Stimulated activated CD4-positive, alpha-beta T cell treated with anti-CD3 and anti-CD28 coated beads, Interleukin-1b, Interleukin-23, amount 100 ng/mL, for 1 hour (primary cell): ENCODE measurements at places on chromosomes 12 and 14.

DNA sequence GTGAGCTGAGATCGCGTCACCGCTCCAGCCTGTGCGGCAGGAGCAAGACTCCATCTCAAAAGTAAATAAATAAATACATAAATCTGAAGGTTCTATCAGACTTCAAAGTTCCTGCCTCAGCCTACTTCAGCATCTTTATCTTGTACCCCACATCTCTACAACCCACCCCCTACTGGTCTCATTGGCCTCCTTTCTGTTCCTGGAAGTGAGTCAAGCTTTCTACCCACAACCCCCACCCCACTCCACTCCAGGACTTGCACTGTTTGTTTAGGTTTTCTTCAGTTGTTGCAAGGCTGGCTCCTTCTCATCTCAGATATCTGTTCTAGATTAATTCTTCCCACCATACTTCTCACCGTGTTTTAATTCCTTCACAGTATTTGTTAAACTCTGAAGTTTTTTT, 714 bp upstream of the PSMC6 start:
- DNase-seq = no peak

DNA sequence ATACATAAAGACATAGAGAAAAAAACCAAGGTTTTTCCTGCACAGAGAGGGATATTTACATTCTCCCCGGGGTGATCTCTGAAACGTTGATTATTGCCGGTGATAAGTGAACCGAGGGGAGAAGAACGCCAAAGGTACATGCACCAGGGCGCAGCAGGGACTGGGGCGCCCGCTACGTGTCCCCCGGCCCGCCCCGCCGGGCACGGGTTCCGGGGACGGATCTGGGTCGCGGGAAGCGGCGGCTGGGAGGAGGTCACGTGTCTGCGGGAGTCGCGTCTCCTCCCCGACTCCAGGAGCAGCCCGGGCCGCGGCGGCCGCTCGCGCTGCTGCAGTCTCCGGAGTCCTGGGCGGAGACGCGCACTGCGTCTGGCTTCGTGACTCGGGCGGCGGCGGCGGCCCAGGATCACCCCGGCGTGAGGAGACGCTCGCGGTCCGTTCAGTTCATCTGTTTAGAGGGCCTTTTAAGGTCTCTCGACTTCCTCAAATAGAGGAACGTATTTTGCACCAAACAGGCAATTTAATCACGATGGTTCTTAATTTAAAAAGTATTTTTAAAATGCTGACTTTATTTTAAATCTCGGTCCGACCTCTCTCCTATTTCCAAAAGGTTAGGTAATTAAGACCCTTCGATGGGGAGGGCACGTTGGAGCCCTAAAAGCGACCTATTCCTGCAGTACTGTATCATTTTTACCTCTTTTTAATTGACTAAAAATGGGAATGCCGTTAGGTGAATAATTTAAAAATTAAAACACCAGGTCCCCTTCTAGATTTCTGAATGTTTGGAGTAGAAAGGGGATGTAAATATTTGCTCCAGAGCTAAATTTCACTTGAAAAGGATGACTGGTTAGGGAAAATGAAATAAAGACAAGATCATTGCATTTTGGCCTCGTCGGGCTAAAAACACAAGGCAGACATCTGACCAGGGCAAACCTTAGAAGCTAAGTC, 1.8 kb upstream of the BHLHE41 start:
- DNase-seq = no peak

DNA sequence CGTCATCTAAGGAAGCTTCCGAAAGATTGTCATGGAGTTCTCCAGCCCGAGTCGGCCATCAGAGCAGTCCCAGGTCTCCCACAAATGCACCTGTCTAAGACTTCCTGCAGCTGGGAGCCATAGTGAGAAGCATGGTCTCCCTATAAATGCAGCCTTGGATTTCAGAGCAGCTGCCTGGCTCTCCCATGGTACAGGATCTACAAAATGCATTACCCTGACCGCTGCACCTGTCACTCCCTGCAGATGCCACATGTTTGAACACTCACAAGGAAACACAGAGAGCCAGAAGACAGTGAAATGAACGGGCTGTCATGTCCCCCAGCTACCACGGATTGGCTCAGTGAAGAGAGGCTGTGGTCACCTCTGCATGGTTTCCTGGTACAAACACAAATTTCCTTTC, 702.7 kb downstream of the MED13L start:
- DNase-seq = no peak

DNA sequence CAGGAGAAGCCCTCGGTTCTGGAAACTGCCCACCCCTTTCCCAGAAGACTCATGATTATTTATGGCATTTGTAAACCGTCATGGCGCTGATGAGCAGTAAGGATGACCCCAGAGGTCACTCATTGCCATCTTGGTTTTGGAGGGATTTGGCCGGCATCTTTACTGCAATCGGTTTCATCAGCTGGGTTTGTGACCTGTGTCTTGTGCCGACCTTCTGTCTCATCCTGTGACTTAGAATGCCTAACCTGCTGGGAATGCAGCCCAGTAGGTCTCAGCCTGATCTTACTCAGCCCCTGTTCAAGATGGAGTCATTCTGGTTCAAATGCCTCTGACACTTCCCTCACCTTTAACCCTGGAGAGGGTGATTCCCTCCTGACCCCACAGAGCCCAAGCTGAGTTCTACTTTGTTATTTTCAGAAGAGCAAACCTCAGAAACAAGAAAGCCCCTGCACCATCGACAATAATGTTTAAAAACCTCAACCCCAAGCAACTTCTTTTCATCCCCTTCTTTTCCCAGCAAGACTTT, 105.5 kb upstream of the SFSWAP start:
- no peak for DNase-seq

GRCh38 chr12:64088431-64089349, 133.4 kb downstream of the KICS2 start:
- DNase-seq = no peak

- DNase-seq = no peak
Measured at GRCh38 chr12:127675936-127676335, 591.0 kb upstream of the TMEM132C start.

GRCh38 chr14:60184146-60184904, 19.1 kb upstream of the DHRS7 start:
- DNase-seq = no peak

DNA sequence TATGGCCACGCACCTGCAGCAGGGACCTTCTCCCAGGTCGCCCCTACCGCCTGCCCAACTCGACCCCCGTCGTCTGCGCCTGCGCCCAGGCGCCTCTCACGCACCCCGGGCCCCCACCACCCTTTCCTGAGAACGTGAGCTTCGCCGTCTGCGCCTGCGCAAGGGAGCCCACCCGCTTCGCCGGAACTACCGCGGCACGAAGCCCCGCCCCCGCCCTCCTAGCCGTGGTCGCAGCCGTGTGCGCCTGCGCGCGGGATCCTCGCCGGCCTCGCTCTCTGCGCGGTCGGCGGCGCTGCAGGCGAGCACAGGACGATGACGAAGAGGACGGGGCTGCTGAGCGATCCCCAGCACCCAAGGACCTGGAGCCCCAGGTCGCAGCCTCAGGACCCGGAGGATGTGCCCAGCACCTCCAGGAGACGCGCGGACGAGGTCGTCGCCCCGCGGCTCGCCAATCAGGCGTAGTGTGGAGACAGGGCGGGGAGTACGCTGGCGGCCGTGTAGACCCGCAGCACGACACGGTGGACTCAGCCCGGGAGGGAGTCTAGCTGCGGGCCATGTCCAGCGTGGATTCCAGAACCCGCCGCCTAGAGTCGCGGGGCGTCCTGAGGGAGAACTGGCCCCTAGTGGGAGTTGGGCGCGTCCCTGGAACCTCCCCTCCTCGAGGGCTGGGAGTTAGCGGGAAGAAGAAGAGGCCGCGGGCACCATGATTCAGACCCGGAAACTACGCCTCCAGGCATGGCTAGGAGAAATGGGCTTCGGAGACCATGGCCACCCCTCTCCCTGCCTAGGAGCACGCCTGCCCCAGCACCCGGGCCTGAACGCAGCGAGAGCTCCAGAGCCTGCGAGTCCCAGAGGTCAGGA, 1120.8 kb upstream of the TMEM132C start:
- peak; percentile 39 for DNase-seq

- no peak for DNase-seq
Measured at GRCh38 chr12:122333142-122334087, 67.1 kb upstream of the VPS33A start.

DNA sequence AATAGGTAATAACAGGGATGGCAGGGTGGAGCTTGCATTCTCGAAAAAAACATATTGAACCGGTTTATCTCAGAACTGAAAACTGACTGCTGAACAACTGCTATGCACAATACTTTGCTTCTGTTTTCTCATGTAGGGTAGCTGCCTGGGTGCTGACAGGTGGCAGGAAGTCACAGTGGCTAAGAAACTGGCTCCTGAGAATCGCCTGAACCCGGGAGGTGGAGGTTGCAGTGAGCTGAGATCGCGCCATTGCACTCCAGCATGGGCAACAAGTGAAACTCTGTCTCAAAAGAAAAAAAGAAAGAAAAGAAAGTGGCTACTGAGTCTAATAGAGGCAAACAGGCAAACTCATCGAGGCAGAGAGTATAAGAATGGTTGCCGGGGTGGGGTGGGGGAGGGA, 113.1 kb downstream of the CCDC60 start:
- DNase-seq = no peak

- DNase-seq = no peak
Measured at GRCh38 chr12:114848666-114849065, 164.7 kb upstream of the TBX3 start.

- DNase-seq = no peak
Measured at GRCh38 chr14:105058521-105059034, 6.7 kb downstream of the GPR132 start.

- no peak for DNase-seq
Measured at GRCh38 chr14:22900081-22900799, 17.2 kb downstream of the REM2 start.

GRCh38 chr12:131058700-131059099, 105.0 kb downstream of the ADGRD1 start:
- DNase-seq = no peak

DNA sequence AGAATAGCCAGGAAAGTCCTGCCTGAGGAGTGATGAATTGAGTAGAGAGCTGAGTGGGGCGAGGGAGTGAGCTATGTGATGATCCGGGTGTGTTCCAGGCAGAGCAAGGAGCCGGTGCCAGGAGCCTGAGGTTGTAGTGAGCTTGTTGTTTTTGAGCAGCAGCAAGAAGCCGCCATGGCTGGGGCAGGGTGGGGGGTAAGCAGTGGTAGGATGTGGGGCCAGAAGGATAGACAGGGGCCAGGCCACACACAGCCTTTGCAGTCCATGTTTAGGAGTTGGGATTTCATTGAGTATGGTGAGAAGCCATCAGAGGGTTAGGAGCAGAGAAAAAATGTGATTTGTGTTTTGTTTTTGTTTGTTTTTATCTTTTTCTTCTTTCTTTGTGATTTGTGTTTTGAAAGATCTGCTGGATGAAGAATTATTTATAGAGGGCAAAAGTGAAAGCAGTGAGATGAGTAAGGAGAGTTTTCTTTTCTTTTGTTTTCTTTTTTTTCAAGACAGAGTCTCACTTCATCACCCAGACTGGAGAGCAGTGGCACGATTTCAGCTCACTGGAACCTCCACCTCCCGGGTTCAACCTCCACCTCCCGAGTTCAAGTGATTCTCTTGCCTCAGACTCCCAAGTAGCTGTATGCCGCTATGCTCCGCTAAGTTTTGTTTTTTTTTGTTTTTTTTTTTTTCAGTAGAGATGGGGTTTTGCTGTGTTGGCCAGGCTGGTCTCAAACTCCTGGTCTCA, 92.3 kb upstream of the BCAT1 start:
- DNase-seq = no peak

DNA sequence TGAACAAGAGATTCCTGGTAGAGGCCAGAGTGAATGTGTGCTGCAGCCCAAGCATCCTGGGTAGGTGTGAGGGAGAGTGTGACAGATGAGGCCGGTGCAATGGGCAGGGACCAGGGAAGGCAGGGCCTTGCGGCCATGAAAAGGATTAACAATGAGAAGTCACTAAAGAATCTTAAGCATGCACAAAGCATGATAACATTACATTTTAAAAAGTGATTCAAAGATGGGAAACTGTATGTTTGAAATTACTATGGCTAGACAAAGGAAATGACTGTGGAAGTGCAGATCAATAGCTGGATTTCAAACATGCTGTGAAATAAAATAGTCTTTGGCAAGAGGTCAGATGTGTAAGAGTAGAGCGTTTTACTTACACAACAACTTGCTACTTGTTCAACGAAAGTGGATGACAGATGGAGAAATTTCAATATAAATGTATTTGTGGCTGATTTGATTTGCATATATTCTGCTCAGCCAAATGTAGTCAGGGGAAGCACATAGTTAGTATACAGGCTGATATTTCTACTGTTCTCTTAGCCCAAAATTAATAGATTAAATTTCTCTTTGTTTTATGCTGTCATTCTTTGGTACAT, 175.5 kb downstream of the CCDC59 start:
- DNase-seq = no peak

DNA sequence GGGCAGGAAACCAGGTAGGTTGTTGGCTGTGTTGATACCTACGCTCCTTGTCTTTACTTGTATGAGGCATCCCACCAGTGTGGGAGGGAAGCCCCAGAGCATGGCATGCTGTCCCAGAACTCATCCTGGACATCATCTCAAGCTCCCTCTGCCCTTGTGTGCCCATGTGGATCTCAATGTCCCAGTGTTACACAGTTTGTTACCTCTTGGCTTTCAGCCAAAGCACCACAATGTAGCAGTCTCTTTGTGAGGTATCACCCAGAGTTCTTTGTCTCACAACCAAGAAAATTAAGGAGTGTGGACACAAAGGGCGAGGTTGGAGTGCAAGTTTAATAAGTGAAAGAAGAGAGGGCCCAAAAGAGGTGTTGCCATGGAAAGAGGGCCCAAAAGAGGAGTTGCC, 43.1 kb upstream of the CDKN3 start:
- DNase-seq = no peak

GRCh38 chr12:79098530-79098929, 234.0 kb downstream of the SYT1 start:
- DNase-seq = no peak

DNA sequence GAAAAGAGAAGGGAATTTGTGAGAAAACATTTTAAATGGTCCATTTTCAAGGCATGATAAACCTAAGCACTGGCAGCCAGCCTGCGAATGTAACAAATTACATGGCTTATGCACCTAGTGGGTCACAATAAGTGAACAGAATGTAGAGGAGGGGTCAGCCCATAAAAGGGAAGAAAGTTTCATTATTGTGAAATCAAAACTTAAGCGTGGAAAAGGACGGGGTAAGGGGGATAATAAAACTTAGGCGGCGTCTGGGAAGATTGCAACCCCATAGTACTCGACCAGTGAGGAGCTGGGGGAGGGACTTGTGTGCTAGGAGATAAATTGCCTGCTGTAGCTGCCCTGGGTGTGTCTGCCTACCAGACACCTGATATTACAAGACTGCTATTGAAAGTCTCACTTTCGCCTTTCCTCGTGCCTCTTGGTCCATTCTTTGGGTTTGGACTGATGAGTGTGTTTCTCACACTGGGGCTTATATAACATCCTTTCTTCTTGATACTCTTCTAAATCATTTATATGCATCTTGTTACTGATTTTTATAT, 40.6 kb downstream of the ZDHHC17 start:
- no peak for DNase-seq

GRCh38 chr14:50725761-50726160, 57.7 kb upstream of the SAV1 start:
- no peak for DNase-seq

GRCh38 chr14:20603813-20604690, 12.9 kb upstream of the RNASE12 start:
- no peak for DNase-seq

- DNase-seq = no peak
Measured at GRCh38 chr14:64069634-64070359, 217.0 kb downstream of the SYNE2 start.
